ENCODE measurements at places on chromosomes 1 and 21. TPM values are rescaled to one million over a fixed set of nuclear protein-coding genes. Genes with fewer than 3 reads are reported as not detected.

DNA sequence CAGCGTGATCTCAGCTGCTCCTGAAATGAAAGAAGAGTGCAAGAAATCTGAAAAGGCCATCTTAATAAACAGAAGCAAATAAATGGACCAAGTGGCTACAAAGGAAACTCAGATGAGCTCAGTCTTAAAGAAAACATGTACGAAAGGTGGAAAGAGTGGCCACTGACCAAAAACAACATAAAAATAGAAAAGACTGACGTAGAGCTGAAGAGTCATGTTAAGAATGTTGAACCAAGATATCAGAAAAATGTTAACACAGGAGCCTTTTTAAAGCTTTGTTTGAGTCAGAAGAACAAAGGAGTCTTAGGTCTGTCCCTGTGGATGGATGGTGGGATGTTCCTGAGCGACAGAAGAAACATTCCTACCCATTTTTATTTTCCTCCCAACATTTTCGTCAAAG, 30.8 kb upstream of the ZNF648 start:
- DNase-seq: no peak

- DNase-seq: no peak
Observed at GRCh38 chr1:214506972-214507431, 44.4 kb downstream of the PTPN14 start.

OR2L13 gene
- not detected for total RNA-seq

DNA sequence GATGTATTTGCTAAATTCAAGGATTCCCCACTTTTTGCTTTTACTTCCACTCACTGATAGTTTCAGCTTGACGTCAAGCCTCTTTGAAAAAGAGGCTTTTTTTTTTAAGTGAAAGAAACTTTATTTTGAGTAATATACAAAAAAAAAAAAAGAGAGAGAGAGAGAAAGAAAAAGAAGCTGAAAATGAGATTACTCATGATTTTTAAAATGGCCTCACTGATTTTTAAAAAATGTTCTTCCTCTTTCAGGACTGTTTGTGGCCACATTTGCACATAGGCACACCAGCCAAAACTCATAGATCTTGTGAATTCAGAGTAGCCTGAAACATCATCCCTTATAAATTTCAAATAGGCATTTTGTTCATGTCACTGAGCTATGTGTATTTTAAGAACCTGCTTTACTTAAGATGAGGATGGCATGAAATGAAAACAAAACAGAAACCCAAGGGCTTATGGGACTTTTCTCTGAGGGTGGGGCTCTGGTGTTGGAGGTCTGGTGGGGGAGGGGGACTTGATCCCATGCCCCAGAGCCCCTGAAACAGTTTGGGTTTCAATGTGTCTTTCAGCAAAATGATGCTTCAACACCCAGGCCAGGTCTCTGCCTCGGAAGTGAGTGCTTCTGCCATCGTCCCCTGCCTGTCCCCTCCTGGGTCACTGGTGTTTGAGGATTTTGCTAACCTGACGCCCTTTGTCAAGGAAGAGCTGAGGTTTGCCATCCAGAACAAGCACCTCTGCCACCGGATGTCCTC, 6.1 kb downstream of the ATF3 start:
- DNase-seq: no peak

DNA sequence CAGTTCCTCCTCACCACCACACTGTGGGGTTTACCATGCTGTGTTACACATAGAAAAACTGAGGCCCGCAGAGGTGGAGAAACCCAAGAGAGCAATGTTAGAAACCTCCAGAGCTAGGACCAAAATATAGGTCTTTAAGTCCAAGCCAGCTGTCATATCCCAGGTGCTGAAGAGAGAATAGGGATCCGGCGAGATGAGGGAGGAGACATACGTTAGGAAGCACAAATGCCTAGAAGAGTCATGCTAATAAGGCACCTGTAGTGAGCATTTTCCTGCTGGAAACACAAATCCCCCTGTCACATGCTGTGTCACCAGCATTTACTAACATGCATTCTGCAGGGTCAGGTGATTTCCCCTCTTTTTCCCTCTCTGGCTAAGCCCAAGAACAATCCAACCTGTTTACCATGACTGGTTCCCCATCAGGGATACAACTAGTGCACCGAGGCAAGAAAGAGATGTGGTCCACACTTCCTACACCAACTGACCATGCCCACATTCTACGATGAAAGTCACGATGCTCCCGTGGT, 168.6 kb upstream of the CAMK1G start:
- DNase-seq: no peak
